ENCODE measurements at places on chromosomes 4 and X. TPM values are rescaled to one million over a fixed set of nuclear protein-coding genes. Genes with fewer than 3 reads are reported as not detected.

The POU4F2 gene
- not detected for total RNA-seq

The TLR10 gene
- 0.48 TPM for total RNA-seq

The YIPF7 gene
- total RNA-seq, result not detected

The LRAT gene
- 4.5 TPM for total RNA-seq

The CXXC4 gene
- total RNA-seq, result 0.32 TPM

The WNK3 gene
- total RNA-seq, result 5.4 TPM

The MAP7D3 gene
- 19.3 TPM for total RNA-seq

The DHRSX gene
- 24.3 TPM for total RNA-seq

The IL3RA gene
- 7.5 TPM for total RNA-seq

The CFAP99 gene
- 2.0 TPM for total RNA-seq

DNA sequence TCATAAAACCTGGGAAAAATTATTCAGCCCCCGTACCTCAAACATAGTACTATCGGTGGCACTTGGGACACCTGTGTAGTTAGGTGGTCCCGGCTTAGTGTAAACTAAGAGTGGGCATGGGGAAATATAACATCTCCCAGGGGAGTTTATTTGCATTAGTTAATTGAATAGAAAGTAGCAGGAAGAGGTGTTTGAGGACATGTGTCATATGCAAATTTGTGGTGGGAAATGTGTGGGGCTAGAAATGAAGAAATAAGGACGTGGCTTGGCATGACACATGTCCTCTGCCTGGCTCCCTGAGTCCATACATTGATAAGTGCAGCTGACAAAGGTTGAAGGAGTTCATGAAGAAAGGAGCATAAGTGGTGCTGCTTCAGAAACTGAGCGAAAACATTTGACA is 483.6 kb downstream of the SH2D1A start:
- no peak for DNase-seq

DNA sequence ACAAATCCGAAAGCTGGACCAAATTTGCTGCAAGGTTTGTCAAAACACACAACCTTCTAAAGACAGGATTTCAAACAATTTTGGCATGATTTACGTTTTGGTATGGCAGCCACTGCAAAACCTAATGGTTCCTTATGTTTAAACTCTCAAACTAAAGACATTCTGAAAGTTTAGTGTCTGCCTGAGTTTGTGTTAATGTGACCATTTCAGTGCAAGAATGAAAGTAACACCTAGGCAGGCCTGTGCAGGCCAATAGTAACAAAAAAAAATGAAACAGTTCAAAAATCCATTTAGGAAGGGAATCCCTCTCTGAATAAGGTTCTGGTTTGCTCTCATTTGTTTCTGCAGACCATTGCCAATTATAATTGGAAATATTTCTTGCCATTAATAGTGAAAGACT is 1.9 kb upstream of the LDB2 start:
- no peak for DNase-seq

GRCh38 chr4:109803924-109804571 is 2.2 kb upstream of the CFI start:
- no peak for DNase-seq

DNA sequence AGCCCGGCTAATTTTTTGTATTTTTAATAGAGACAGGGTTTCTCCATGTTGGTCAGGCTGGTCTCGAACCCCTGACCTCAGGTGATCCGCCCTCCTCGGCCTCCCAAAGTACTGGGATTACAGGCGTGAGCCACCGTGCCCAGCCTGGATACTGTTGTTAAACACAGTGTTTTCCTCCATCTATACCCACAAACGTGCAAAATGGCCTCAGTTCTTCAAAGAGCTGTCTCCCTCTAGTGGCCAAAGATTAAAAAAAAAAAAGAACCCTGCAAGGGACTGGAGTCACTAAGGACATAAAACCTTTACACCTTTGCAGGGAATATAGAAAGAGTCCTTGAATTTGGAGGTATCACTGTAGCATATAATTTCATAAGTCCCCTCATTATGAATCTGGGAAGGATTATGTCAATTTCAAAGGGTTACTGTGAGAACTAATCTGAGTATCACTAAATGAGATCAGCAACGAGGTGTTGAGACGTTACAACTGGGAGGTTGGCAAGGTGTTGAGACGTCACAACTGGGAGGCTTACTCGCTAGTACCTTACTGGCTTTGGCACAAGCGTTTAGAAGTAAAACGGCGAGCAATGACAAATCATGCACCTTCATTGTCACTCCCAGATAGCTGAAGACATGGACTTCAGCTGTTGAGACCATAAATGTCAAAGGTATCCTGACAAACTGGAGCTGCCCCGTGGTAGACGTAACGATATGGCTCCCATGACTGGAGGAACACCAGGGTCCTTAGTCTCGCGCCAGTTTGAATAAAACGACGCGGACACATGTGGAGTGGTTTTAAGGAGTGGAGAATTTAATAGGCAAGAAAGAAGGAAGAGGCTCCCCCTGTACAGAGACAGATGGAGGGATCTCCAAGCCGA is 33.4 kb upstream of the ENPP6 start:
- no peak for DNase-seq

- no peak for DNase-seq
Observed at GRCh38 chr4:179325181-179325580, 1882.9 kb upstream of the AGA start.

DNA sequence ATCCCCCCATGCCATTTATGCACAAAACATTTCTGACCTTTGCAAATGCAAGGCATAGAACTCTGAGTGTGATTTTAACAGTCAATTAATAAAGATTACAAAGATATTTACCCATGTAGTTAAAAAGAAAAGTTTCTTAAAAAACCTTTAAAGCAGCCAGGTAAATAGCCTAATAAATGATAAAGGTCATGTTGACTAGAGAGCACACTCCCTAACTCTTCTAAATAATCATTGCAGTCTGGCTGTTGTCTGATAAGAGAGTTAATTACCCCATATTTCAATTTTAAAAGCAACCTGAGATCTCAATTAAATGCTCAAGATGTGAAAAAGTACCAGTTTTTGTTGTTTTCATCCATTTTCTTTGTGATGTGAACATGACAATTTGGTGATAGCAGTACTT is 291.5 kb upstream of the SMIM31 start:
- DNase-seq, result no peak

GRCh38 chr4:24112466-24112865 is 222.6 kb upstream of the PPARGC1A start:
- no peak for DNase-seq

DNA sequence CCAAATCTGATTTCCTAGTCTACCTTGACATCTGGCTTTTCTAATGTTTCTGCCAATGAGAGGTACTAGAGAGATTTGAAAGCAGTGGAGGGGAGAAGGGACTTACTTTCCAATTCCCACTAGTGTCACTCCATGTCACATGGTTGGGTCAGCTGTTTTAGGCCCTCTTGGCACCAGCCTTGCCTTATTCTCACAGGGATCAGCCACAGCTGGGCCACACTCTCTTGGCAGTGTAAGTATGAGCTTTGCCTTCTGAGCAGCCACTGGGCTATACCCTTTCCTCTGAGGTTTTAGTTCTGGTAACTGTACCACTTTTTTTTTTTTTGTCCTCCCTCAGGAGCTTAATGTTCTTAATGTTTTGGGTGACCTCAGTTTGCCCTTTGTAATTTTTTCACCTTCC is 10.2 kb upstream of the ADH1C start:
- DNase-seq, result no peak

DNA sequence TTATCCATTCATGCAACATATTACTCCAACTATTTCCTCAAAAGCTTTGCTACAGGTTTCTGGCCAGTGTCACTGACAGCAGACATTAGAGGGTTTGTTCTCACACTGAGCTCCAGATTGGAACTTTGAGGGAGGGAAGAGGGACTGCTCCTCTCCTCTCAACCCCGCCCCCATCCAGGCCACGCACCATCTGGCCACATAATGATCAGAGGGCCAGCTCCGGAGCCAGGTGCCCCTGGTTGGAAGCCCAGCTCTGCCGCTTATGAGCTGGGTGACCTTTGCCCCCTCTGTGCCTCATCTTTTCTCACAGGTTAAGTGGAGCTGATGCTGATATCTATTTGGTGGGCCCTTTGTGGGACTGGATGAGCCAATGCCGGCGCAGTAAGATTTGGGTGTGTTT is 55.8 kb downstream of the C4orf50 start:
- DNase-seq, result no peak

DNA sequence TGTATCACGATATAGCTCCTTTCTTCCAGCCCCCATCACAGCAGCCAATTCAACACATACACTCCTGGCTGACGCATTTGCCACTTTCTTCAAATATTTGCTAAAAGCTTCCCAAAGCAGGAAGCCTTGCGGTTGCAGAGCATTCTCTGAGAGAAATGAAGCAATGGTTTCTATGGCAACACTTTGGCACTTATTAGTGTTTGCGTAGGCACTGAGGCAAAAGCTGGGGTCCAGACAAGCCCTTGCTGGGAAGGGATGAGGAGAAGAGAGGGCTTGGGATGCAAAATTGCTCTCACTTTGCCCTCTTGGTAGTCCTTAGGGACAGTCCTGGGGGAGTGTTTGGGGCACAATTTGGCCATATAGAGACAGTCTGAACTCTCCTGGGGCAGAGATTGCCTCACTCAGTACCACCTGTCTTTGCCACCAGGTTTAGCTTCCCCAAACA is 55.0 kb upstream of the PAK3 start:
- peak; percentile 17 for DNase-seq

GRCh38 chr4:104486716-104487504 is 7.8 kb downstream of the CXXC4 start:
- no peak for DNase-seq

DNA sequence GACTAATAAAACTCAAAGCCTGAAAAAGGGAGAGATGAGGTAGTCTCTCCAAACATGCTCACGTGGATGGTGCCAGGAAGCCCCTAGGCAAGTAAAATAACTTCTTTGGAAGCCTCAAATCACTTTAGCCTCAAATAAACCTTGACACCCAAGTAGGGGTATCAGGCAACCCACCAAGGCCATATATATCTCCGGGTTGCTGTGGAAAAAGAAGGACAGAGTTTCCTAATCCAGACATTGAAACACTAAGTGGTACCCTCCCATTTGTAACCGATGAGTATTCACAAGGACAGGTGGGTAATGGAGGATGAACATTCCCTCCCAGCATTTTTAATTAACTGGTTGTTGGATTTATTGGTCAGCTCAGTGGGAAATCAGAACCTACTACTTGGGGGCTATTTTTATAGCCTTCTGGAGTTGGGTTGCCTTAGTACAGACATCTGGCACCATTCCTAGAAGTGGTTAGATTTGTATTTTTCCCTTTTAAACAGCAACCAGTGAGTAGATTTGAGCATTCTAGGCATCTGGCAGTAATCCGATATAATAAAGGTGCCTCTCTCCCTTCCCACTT is 87.7 kb downstream of the GPC3 start:
- no peak for DNase-seq

DNA sequence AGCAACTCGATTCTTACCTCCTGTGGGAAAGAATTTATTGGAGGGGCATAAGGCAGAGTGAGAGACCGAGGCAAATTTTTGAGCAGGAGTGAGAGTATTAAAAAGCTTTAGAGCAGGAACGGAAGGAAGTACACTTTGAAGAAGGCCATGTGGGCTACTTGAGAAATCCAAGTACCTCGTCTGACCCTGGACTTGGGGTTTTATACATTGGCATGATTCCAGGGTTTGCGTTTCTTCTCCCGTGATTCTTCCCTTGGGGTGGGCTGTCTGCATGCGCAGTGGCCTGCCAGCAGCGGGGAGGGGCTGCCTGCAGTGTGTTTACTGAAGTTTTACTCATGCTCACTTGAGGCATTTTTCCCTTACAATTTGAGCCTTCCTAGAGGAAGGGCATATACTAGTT is 3.4 kb downstream of the GALNT7 start:
- DNase-seq, result no peak

GRCh38 chr4:174716986-174717770 is 111.9 kb downstream of the GLRA3 start:
- no peak for DNase-seq

DNA sequence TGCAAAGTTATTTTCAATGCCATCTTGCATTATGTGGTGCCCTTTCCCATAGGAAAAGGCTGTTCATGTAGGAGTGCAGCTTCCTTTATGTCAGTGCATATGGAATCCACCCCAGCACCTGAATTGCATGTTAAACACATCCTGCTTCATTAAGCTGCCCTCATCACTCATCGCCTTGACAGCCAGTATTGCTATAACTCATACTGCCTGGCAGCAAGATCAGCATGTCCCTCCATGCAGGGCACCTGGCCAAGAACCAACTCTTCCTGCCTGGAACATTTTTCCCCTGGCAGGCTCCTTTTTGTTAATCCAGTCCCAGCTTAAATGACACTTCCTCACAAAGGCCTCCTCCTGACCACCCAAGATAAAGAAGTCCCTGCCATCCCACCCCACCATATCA is 23.5 kb upstream of the CA5B start:
- DNase-seq, result no peak

- DNase-seq, result no peak
Observed at GRCh38 chr4:27360790-27361267, 500.2 kb downstream of the STIM2 start.

GRCh38 chrX:6238576-6238975 is 9.9 kb upstream of the NLGN4X start:
- DNase-seq, result no peak

- no peak for DNase-seq
Observed at GRCh38 chrX:40878766-40879165, 143.4 kb upstream of the MED14 start.

- DNase-seq, result no peak
Observed at GRCh38 chr4:151700566-151701316, 60.1 kb downstream of the GATB start.

GRCh38 chrX:31124536-31124935 is 52.7 kb upstream of the FTHL17 start:
- DNase-seq, result no peak

GRCh38 chr4:6695660-6696610 is 2.3 kb downstream of the S100P start:
- peak; percentile 62 for DNase-seq

GRCh38 chr4:26308568-26308967 is 12.2 kb upstream of the RBPJ start:
- DNase-seq, result no peak

GRCh38 chrX:110087485-110088356 is 84.8 kb downstream of the TMEM164 start:
- DNase-seq, result no peak

- DNase-seq, result no peak
Observed at GRCh38 chrX:54066841-54067240, 22.6 kb upstream of the PHF8 start.

DNA sequence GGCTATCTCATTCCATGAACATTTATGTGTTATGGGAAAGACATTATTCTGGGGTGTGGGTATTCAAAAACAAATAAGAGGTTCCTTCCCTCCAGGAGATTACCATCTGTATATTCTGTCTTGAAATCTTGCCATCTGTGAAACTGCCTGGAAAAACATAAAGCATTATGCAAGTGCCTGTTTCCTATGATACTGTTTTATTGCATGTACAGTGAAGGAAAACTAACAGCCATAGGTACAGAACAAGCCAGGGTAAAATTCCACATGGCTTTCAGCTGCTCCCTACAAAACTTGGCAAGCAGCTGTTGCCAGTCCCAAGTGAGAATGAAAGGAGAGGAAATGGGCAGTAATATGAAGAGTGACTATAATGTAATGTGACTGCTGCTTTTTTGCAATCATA is 136.0 kb downstream of the GUCY2F start:
- DNase-seq, result no peak

GRCh38 chr4:175833574-175834311 is 21.7 kb upstream of the GPM6A start:
- DNase-seq, result no peak

- DNase-seq, result no peak
Observed at GRCh38 chr4:73869130-73870055, at the start of gene CXCL1. CXCL1 (plus strand) TSS chr4:73869393; CDS start chr4:73869471, 78 bp downstream.

- DNase-seq, result no peak
Observed at GRCh38 chr4:79201971-79202370, 123.9 kb downstream of the NAA11 start.
